Skeletal muscle cell (primary cell): ENCODE measurements at places on chromosomes 11 and 22.

DNA sequence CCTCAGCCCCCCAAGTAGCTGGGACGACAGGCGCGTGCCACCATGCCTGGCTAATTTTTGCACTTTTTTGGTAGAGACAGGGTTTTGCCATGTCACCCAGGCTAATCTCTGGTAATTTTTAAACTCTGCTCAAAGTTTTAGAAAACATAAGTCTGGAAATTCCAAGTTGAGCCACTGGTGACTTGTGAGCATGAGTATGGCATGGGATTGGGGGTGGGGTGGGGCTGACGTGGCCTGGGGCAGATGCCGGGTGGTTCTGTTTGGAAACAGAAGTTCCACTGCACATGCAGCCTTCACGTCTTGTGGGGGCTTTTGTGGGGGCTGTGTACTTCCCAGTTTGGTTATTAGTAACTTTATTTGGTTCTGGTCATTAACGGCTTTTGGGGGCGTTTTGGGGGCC, 67.3 kb downstream of the PTPRJ start:
- DNase-seq, result no peak

- no peak for DNase-seq
Observed at GRCh38 chr11:34910817-34911216, 5.4 kb downstream of the APIP start.

- no peak for DNase-seq
Observed at GRCh38 chr11:72191961-72192381, at the start of gene FOLR1. TSS of gene FOLR1 (plus strand) at chr11:72192140. CDS start at chr11:72192174, 34 bp downstream.

DNA sequence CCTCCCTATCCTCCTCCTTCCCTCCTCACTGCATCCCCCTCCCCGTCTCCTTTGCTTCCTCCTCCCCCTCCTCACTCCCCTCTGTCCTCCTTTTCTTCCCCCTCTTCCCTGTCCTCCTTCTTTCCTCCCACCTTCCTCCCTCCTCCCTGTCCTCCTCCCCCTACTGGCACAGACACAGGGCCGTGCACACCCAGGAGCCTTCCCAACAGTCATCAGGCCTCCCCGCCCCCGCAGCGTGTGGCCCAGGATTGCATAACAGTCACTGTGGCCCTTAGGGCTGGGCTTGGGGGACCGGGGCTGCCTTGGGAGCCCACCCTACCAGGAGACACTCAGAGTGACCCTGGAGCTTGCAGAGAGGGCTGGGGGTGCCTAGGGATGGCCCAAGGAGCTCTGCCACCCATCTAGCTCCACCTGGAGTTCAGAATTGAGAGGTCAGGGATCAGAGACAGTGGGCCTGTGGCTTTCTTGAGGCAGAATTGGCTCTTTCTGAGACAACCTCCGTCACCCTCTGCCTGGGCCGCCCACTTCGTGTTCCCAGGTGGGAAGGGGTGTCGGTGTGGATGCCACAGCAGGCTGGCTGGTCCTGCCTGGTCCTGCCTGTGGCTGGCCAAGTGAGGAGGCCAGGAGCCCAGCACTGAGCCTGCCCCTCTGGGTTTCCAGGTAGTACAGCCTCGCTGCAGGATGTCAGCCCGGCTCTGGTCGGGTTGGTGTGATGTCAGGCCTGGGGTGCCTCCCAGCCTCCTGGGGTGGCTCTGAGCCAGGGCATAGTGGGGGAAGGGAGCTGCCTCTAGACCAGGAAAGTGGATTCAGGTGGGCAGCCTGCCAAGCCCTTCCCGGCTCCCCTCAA, 1.6 kb downstream of the SPI1 start:
- no peak for DNase-seq

DNA sequence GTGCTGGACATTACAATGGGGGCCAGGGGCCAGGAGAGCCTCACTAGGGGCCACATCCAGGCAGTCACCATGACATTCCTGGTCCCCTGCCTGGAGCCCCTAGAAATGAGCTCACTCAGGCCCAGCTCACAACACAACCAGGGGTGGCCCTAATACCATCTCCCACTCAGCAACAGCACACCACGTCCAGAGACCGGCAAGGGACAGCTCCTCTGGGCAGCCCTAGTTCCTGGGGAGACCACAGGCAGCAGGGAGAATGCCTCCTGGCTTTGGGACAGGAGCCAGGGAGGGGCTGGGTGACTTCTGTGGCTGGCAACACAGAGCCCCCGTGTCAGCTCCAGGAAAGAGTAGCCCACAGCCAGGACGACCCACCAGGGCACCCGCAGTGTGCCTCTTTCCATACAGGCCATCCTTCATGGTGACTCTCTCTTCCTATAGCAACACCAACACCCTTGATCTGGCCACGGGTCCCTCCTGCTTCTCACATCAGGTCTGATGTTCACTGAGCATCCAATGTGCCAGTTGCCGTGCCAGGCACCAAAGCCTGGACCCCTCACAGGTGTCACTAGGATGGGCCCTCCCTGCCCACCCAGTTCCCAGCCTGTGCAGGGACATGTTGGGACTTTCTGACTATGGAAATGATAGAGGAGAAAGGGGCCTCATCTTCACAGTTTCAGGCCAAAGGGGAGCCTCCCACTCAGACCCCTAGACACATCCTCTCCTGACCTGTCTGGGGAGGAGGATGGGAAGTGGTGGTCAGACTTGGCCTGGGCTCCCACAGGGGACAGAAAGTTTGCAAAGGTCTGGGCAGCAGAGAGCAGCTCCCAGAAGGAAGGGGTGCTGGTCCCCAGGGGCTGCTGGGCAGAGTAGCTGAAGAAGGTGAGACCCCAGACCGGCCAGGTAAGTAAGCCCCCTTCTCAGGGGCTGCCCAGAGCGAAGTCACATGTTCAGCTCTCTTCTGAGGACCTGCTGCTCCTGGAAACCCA, 43.2 kb downstream of the IGLL5 start:
- DNase-seq, result no peak

DNA sequence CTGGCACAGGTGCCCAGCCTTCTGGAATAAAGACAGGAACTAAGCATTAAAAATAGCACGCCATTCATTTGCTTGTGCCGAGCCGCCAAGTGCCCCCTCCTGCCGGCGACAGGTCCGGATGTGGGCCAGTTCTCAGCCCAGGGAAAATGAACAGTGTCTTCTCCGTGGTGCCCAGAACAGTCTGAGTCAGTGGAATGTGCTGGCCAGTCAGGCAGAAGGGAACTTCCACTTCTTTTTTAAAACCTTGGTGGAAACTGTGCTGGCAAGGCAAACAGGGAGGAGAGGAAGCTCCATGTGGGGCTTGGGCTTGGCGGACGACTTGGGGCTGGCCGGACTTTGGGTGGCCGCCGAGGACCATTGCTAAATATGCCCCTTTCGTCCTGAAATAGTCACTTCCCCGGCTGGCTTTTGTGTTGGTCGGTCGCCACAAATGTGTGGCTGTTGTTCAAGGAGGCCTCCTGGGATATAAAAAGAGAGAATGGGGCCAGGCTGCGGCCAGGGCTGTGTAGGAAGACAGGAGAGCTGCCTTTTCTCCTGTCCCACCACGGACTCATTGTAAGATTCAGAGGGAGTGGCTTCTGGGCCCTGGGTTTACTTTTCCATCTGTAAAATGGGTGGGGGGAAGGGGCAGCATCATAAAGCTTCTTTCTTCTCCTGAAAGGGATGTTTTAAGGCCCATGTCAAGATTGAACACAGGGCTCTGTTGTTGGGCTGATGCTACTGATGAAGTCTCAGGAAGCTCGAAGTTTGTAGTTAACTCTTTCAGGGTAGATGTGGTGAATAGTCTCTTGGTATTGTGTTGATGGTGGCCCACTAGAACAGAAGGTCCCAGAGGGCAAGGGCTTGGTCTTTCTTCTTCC, 101.0 kb downstream of the PTPRJ start:
- no peak for DNase-seq

DNA sequence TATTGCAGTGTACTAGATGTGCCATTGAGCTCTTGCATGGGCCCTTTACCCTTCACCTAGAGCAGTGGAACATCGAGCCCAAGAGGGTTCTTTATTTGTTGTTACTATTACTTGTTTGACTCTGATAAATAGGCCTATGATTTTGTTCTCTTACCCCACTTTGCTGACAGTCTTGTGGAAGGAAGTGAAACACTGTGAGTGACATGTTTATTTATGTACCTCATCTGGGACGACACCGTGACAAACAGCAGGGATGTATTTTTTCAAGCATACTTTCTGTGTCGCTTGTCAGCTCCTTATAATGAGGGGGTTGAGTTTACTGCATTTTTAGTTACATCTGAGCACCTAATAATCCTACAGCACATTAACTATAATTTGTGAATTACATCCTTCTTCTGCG, 1010.3 kb upstream of the TENM4 start:
- no peak for DNase-seq

DNA sequence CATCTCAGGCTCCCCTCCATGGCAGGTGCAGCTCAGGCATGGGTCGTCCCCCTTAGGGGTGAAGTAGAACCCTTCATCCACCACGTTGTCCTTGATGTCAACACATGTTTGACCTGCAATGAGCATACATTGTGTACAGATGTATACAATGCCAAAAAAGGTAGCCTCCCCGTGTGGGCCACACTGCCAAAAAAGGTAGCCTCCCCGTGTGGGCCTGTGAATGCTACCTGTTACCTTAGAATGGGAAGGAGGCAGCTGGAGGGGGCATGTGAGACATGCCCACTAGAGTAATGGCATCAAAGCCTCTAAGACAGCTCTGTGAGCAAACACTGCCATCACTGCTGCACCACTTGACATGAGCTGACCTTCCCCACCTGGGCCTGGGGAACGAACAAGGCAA, 73.7 kb downstream of the DGCR2 start:
- no peak for DNase-seq
